ENCODE measurements at places on chromosomes 2 and 18.
A peak's percentile ranks its signal among the peaks of the same experiment; 100 is the strongest.

GRCh38 chr2:221437056-221437455 is 135.0 kb downstream of the EPHA4 start:
- DNase-seq, result no peak

DNA sequence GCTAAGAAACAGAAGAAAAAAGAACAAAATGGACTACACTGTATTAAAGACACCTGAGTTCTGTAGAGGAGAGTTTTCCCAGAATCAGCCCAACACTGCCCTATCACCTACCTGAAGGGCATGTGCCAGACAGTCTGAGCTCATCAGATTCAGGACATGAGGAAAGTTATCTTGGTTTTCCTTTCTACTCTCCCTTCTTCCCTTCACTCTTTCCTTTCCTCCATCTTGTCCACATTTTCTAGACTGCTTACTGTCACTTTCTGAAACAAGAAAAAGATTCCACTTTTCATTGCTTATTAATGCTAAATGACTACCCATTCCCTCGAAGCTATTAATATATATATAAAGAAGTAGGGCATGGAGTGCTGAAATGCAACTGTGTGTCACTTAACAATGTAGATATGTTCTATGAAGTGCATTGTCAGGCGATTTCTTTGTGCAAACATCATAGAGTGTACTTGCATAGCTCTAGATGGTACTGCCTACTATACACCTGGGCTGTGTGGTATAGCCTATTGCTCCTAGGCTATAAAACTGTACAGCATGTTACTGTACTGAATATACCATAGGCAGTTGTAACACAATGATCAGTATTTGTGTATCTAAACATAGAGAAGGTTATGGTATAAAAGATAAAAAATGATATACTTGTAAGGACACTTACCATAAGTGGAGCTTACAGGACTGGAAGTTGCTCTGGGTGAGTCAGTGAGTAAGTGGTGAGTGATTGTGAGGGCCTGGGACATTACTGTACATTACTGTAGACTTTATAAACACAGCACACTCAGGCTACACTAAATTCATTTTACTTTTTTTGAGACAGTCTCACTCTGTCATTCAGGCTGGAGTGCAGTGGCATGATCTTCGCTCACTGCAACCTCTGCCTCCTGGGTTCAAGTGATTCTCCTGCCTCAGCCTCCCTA is 145.5 kb upstream of the ITGA6 start:
- no peak for DNase-seq

- no peak for DNase-seq
Observed at GRCh38 chr2:224894356-224894755, 147.9 kb downstream of the DOCK10 start.

GRCh38 chr2:222941510-222942032 is 80.7 kb downstream of the ACSL3 start:
- no peak for DNase-seq

DNA sequence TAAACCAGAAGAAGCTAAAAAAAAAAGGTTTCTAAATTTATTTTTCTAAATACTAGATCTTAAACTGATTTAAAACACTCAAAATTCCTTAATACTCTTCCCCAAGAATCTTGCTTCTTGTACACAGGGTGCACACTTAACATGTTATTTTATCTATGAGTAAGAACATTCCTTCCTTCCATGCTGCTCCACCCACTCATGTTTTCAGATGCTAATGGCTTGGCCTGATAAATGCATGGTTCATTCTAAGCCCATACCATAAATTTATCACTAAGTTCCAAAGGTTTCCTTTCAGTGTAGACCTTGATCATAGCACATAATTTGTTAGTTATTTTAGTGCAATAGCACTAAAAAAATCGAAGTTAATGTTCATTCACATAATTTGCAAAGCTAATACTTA is 8.1 kb downstream of the FBXO48 start:
- no peak for DNase-seq

- DNase-seq, result peak; percentile 66
Observed at GRCh38 chr2:219002395-219003266, 9.4 kb upstream of the CRYBA2 start.

DNA sequence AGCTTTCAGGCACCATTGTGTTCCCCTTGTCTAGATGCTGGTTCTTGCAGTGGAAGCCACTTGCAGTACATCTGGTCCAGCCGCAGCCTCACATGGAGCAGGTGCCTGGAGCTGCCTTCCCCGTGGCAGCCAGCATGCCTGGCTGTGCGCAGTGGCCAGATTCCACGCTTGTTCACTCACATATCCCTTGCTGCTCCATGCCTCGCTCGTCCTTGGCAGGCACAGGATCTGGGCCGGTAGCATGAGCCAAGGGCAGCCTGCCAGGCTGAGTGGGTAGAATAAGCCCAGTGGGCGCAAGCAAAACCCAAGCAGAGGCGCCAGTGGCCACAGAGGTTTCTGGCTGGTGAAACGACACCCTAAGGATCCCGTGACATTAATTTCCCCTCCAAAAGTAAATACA is 20.6 kb downstream of the TMX3 start:
- DNase-seq, result no peak

GRCh38 chr2:99819766-99820165 is 322.6 kb downstream of the AFF3 start:
- DNase-seq, result no peak

- DNase-seq, result no peak
Observed at GRCh38 chr18:76234676-76235060, 260.4 kb downstream of the ZNF516 start.

DNA sequence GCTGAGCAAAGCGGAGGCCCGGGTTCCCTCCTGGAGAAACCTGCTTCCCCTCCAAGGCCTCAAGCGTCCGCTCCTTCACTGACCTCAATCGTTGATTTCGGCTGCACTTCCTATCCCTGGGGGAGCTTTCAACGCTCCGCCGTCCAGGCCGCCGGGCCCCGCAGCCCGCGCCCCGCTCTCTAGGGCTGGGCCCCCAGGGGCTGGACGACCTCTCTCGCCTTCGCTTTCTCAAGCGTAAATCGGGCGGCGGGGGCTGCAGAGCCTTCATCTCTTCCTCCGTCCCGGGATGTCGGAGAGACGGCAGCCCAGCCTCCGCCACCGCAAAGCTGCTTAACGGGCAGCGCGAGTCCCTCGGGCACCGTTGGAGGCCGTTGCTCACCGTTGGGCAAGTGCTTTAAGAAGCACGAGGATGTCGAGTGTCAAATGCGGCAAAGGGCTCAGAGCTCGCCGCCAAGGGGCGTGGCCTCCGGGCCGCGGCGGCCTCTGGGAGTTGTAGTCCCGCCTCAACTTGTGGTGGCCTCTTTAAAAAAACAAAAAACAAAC is 8.5 kb downstream of the HES6 start:
- no peak for DNase-seq

DNA sequence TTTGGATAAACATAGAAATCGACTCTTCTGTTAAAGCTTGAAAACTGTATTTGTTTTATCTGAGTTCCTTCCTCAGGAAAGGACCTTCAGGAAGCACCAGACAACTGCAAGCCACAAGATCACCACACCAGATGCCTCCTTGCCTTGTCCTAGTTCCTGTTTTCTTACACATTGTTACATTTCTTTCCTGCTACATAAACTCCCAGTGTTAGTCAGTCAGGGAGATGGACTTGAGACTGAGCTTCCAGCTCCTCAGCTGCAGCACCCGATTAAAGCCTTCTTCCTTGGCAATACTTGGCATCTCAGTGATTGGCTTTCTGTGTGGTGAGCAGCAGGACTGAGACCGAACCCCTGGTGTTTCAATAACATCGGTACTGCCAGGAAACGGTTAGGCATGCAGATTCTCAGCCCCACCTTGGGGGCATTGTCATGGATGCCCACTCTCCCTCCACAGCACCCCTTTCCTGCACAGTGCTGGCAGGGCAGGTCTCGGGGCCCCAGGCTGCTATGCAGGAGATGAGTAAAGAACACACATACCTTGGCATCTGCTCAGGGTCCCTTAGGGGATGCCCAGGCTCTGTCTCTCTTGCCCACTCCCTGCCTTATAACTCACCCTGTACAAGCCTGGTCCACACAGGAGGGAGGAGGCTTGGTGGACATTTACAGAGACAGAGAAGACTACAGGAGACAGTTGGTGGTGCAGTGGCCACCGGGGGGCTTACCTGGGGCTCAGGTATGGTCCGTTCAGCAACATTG is 32.6 kb downstream of the ANKMY1 start:
- no peak for DNase-seq

DNA sequence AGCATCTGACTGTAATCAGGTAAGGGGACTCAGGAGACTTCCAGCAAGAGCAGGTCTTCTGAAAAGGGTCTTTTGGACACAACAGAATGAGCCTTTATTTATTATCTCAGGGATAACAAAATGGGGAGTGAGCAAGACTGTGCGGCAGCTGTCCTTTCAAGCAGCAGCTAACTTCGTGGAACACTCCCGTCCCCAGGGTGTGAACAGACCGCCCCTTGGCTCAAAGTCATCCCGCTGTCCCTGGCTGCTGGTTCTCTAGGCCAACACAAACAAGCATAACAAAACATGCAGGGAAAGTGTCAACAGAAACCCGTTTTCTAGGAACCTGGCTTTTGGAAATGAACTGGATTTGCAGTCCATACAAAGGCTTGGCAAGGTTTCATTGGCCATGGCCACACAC is 787.9 kb upstream of the FANCL start:
- DNase-seq, result no peak

- DNase-seq, result peak; percentile 81
Observed at GRCh38 chr2:176128982-176129796, at the start of gene HOXD8. Gene HOXD8 (plus strand): TSS chr2:176129705. CDS start chr2:176130367, 662 bp downstream.

GRCh38 chr2:220795705-220796104 is 776.4 kb downstream of the EPHA4 start:
- DNase-seq, result no peak

DNA sequence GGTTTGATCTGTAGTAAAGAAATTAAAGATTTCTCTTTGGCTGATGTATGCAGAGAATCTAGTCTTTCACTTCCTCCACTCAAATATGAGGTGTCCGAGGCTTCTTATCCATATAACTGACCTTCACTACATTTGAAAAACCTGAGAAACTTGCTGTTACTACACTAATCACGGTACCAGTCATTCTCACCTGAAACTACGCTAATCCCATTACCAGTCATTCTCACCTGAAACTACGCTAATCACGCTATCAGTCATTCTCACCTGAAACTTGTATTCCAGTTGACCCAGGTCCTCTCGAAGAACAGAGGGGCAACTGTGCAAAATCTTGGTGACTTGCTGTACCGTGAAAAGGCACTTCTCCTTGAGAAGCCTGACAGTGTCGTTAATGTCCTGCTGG is 5.1 kb downstream of the MTERF4 start:
- no peak for DNase-seq
